ENCODE measurements at places on chromosomes 2 and 18. TPM values are rescaled to one million over a fixed set of nuclear protein-coding genes. Genes with fewer than 3 reads are reported as not detected.

The QPCT gene
- 6.8 TPM for total RNA-seq

DNA sequence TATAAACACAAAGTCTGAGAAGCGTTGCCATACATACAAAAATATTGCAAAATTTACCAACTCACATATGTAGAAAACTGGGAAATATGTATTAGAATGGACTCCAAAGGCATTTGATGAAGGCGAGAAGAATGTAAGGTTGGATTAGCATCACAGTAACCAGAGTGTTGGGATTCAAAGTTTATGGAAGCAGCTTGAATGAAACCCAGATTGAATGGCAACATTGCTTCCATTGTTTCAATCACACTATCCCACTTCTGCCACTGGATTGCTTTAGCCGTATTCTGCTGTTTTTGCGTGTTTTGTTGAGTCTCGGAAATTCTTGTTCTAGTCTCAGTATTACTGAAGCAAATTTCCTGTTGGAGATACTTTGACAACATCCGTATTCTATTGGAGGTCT lies 609.0 kb upstream of the LRATD1 start:
- DNase-seq: no peak

The ELOA2 gene
- total RNA-seq: not detected

- no peak for DNase-seq
Measured at GRCh38 chr2:223759569-223760430, 77.6 kb downstream of the AP1S3 start.

DNA sequence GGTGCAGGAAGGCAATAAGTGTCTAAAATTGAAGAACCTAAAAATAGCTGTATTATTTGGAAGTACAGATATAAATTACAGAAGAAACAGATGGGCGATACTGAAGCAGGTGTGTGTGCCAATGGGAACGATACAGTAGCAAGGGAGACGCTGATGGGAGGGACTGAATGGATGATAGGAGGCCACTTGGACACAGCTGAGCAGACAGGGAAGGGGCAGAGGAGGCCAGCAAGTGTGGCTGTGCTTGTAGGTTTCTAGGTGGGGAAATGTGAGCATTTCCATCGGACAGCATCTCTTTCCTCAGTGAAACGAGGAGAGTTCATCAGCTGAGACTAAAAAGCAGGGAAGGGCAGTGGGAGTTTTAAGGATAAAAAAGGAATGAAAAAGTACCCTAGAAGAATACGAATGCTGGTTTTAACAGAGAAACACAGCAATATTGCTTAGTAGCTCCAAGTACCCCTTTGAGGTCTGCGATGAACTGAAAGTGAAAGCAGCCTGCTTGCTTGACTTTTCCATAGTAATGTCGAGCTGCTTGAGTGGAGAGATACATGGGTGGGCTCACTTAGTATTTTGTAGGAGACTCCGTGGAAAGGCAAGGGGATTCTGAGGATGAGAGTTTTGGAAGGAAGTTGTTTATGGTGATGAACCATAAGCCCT lies 91.7 kb upstream of the EPC2 start:
- DNase-seq: no peak

GRCh38 chr18:58552057-58552461 lies 76.8 kb downstream of the ALPK2 start:
- DNase-seq: no peak

- DNase-seq: no peak
Measured at GRCh38 chr18:32319084-32319483, 129.2 kb downstream of the MEP1B start.

DNA sequence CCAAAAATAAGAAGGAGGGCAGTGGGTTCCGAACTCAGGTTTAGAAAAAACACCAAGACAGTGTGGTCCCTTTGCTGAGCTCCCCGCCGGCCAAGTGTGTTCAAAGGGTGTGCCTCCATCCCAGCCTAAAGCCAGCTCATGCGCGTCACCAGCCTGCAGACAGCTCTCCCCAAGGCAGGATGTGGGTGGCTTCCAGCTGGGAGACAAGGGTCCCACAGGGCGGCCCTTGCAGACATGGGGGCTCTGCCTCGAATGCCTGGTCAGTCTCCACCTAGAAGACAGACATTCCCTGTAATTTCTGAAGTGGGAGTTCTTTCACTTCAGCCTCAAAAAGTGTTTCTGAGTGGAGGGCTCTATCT lies 135.8 kb upstream of the GPC1 start:
- DNase-seq: no peak

The SLC9A2 gene
- 32.2 TPM for total RNA-seq

- DNase-seq: peak; percentile 30
Measured at GRCh38 chr2:171345971-171346722, 87.6 kb downstream of the METTL8 start.

DNA sequence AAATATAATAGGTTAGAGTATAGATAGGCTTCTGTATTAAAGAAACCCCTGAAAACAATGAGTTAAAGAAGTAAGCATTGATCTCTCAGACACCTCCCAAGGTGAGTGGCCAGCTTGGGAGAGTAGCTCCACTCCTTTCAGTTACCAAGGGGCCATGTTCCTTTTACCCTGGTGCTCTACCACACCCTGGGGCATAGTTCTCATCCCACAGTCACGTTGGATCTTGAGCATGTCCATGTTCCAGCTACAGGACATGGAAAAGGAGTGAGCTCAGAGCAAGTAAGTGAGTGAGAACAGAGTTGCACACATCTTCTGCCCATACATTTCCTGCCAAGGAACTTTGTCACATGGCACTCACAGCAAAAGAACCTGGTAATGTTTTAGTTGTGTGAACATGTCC lies 325.9 kb upstream of the SLC39A10 start:
- peak; percentile 39 for DNase-seq

DNA sequence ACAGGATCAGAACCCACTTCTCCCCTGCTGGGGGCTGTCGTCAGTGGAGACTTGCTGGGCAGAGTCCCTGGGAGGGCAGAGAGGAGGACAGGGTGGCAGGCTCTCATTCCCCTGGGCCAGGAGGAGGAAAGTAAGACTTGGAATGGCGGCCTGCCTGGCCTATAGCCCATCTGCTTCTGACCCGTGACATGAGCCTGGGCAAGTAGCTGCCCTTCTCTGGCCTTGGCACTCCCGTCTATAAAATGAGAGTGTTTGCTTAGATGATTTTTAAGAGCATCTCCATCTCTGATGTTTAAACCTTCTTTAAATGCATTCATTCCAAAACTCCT lies 173.0 kb downstream of the DDX1 start:
- no peak for DNase-seq

DNA sequence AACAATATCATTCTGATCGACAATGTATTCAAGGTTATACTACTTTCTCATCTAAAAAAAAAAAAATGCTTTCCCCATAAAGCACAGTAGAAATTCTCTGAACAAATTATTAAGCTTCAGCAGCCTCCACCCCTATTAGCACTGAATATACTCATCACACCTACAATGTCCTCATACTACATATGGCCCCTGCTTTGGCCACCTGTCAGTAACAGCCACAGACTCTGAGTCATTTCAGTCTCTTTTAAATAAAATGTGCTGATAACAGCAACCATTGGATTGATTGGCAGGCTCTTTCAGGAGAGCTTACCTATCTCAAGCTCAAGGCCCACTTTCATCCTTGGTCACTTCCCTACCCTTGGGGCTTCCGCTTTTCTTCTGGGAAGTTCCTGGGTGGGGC lies 236.7 kb downstream of the TMX3 start:
- no peak for DNase-seq

- no peak for DNase-seq
Measured at GRCh38 chr2:85729825-85730510, 23.8 kb upstream of the ATOH8 start.

GRCh38 chr2:3316456-3317276 lies 61.0 kb downstream of the EIPR1 start:
- no peak for DNase-seq

The TXNDC2 gene
- not detected for total RNA-seq

- DNase-seq: no peak
Measured at GRCh38 chr2:162013514-162014475, 60.2 kb downstream of the DPP4 start.

The PRSS56 gene
- not detected for total RNA-seq

The NDUFV2 gene
- total RNA-seq: 199 TPM

- no peak for DNase-seq
Measured at GRCh38 chr18:31204166-31204565, 41.5 kb upstream of the DSC1 start.

GRCh38 chr2:96106991-96107707 lies 9.2 kb downstream of the ADRA2B start:
- no peak for DNase-seq

DNA sequence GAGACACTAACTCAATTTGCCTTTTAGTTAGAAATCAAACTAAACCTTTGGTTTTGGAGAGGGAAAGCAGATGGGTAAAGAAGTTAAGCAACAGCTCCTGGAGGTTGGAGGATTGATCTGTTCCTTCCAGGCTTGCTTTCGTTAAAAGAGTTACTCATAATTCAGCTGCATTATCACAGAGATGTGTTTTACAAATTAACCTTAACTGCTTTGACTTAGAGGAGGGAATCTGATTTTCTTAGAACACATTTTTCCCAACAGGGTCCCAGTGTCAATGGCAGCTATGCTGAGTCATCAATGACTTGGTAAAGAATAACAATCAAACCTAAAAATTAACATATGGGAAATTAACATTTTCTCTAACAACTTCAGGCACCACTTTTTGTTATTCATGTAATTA lies 113.4 kb downstream of the COPS8 start:
- no peak for DNase-seq

- DNase-seq: peak; percentile 75
Measured at GRCh38 chr2:43224571-43225092, 1.8 kb downstream of the ZFP36L2 start.

The SP9 gene
- not detected for total RNA-seq

GRCh38 chr2:24477229-24477628 lies 13.8 kb upstream of the NCOA1 start:
- no peak for DNase-seq

The SEC11C gene
- 41.5 TPM for total RNA-seq

DNA sequence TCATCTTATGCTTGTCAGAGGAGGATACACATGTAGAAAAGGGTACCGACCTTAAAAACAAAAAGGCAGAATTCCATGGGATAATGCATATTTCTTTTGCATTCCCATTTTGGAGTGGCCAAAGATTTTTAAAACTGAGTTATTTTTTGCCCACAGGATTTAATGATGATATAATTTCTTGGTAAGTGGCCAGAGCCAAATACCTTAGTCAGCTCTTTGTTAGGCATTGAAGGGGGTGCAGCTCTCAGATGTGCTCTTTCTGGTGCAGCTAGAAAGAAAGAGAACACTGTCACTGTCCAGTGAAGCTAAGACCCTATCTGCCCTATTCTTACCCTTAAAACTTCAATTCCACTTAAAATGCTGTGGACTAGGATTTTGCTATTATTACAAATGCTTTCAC lies 10.8 kb downstream of the COQ10B start:
- no peak for DNase-seq

The SLC40A1 gene
- total RNA-seq: 95.4 TPM

DNA sequence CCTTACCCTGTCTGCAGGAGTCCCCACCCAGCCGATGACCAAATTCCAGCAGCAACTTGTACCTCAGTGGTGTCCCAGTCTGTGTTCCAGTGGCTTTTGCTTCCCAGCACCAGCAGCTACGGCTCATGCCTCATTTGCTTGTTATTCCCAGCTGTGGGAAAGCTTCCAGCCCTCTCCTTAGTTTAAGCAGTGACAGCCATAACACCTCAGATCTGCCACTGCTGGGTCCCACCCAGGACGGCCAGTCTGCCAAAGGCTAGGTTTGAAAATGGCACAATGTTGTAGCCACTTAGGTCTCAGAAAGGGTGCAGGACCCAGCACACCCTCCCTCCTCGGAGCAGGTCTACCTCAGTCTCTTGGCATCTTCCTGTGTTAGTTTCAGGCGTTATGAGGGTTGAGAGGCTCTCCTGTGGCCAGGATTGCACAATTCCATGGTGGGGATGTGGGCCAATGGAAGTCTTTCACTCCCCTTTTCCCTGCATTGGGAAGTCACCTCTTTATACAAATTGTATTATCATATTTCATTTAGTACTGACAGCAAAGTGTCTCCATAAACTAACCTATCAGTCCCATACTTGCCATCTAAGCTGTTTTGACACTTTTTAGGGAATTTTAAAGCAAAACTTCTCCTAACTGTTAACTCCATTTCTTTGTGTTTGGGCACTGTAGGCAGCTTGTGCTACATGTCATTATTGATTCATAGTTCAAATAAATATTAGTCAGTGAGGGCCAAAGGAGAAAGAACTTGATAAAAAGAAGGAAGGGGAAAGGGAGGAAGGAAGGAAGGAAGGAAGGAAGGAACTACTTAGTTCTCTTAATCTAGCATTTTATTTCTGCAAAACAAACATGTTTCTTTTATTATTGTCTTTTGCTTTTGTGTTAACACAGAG lies 62.9 kb upstream of the FAM110C start:
- DNase-seq: no peak

The CFAP65 gene
- 0.09 TPM for total RNA-seq

The PTPN18 gene
- total RNA-seq: 115 TPM

DNA sequence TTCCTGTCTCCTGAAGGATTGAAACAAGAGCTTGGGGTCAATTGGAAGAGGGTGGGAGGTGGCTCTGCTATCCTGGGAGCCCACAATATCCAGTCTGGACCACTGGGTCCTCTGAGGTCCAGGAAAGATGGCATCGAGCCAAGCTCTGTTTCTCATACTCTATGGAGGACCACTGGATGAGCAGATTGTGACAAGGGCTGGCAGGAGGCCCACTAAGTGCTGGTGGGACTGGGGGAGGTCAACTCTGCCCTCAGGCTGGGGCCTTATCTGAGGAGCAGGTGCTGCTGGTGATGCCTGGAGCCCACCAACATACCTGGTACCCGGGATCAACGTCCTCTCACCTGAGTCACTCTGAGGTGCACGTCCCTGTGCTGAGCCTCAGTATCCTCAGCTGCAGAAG lies 142.4 kb downstream of the NDUFA10 start:
- no peak for DNase-seq

The LDLRAD4 gene
- total RNA-seq: 41.0 TPM

- DNase-seq: no peak
Measured at GRCh38 chr2:130957915-130958314, 121.2 kb downstream of the ARHGEF4 start.

- no peak for DNase-seq
Measured at GRCh38 chr2:176508374-176508773, 239.1 kb downstream of the MTX2 start.

GRCh38 chr18:74420481-74420880 lies 36.6 kb downstream of the DIPK1C start:
- no peak for DNase-seq

DNA sequence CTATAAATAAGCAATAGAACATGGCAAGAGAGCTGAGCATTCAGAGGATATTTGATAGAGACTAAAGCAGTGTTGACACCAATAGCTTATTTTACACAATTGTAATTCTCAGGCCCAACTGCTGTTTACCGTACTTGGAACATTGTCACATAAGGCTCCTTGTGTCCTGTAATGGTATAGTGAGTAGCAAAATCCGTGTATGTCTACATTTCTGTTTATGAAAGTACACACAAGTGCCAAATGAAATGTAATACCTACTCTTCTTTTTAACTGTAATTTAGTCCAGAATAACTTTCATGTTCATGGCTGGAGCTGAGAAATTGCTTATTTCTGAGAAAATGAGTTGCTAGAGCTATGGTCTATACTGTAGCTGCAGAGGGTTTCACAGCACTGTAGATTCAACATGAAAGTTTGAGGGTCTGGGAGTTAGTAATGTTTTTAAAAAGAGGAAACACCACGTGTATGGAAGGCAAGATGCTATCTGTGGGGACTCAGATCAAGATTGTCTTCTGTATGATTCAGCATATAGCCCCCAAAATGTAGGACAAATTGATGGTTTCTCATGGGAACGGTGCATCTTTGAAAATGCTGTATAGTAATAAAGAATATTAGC lies 110.2 kb upstream of the NOSTRIN start:
- DNase-seq: no peak

GRCh38 chr2:207847098-207847806 lies 77.5 kb upstream of the FZD5 start:
- no peak for DNase-seq

Measured in mucosa of descending colon (tissue), 3 donors.